ENCODE measurements at places on chromosomes 7 and 10.

DNA sequence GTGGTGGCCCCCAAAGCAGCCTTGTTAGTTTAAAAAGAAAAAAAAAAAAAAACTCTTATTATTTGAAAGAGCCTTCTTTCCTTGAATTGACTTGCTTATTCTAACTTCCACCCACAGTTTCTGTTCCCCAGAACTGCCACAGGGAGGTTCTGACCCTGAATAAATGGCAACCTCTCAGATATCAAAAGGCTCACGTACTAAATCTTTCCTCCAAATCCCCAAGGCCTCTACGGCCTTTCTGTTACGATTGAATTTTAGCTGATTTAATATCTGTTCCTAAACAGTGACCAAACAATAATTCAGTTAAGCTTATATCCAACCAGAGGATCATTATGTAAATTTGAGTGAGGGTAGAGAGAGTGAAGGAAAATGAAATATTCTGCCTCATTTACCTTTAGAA lies 482.8 kb downstream of the GFRA1 start:
- no peak for DNase-seq

DNA sequence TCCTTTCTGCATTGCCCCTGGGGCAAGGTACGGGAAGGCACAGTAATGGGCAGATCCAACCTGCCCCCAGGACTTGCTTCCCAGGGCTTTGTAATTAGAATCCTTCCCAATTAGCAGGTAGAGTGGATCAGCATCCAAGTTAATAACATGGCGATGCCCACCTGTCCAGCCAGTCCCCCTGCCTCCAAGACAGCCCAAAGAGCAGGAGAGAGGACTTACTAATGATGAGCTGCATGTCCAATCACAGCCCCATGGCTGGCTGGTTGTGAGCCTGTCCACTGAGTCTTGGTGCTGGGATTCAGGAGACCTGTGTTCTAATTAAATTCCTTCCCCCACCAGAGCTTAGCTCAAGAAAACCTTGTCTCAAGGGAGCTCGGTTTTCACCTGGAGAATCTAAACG lies 49.0 kb downstream of the RPS24 start:
- DNase-seq, result no peak

DNA sequence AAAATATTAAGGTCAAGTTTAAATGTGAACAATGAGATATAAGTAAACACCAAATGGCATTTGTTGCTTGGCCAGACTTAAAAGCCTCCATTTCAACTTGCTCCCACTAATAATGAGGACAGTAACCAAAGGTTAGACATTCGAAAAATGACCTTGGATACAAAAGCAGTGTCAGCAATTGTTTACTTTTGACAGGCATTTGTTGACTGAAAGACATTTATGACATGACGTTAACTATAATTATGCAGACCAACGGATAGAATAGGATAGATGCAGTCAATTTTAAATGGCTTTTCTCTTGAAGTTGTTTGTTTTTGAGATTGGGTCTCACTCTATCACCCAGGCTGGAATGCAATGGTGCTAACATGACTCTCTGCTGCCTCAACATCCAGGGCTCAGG lies 6.3 kb upstream of the WNT16 start:
- DNase-seq, result no peak

GRCh38 chr10:4201866-4202825 lies 417.1 kb upstream of the KLF6 start:
- DNase-seq, result peak; percentile 70

GRCh38 chr7:124940306-124940705 lies 10.7 kb upstream of the POT1 start:
- DNase-seq, result peak; percentile 19

DNA sequence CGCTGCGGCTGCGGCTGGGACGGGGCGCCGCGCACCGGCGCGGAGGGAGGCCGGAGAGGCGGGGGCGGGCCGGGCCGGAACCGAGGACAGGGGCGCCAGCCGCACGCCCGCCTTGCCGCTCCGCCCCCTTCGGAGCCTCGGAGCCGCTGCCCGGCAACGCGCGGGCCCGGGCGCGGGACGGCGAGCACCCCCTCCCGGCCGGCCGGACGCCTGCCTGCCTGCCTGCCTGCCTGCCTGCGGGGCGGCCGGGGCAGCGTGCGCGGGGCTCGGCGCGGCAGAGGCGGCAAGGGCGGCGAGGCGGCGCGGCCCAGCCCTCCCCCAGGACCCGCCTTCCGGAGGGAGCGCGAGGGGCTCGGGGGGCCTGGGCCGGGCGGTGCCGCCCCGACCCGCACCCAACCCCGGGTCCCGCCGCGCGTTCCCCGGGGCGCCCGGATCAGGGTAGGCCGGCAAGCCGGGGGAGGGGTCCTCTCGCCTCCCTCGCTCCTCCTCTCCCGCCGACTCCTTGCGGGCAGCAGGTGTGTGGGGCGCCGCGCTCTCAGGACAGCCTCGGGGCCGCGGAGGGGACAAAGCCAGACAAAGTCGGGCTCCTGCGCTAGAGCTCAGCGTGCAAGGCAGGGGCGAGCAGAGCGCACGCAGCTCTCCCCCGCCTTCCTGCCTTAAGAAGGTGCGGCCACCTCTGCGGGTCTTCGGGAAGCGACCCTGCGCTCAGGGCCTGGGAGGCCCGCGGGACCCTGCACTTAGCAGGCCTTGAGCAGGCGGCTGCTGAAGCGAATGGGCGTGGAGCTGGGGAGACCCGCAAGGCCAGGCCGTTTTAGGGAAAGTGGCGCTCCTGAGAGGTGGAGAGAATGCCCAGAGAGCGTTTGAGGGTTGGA lies at the start of gene KIAA1549:
Gene KIAA1549, minus strand, starts transcription at position 58 of the 872 bp plus-strand sequence. CDS start 120 bp downstream, outside the sequence.
- peak; percentile 89 for DNase-seq

DNA sequence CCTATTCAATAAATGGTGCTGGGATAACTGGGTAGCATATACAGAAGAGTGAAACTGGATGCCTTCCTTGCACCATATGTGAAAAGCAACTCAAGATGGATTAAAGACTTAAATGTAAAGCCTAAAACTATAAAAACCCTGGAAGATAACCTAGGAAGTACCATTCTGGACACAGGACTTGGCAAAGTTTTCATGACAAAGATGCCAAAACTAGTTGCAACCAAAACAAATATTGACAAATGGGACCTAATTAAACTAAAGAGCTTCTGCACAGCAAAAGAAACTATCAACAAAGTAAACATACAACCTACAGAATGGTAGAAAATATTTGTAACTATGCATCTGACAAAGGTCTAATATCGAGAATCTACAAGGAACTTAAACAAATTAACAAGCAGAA lies 129.1 kb upstream of the CTBP2 start:
- DNase-seq, result no peak

- peak; percentile 40 for DNase-seq
These were observed 148.9 kb downstream of the ARID5B start for GRCh38 chr10:62050346-62050892.

DNA sequence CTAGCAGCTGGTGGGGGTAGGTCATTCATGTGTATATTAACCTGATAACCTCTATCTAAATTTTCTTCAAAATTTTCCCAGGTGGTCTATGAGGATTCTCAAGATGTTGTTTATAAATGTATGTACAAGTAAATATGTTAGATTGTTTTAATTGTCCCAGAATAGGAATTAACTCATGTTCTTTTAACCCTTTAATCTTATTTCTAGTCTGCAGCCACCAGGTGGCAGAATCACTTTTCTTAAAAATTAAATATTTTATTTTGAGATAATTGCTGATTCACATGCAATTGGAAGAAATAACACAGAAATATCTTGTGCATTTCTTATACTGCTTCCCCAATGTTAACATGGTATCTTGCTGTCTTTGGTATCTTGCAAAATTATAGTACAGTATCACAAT lies 589.5 kb downstream of the ARL4A start:
- peak; percentile 19 for DNase-seq

DNA sequence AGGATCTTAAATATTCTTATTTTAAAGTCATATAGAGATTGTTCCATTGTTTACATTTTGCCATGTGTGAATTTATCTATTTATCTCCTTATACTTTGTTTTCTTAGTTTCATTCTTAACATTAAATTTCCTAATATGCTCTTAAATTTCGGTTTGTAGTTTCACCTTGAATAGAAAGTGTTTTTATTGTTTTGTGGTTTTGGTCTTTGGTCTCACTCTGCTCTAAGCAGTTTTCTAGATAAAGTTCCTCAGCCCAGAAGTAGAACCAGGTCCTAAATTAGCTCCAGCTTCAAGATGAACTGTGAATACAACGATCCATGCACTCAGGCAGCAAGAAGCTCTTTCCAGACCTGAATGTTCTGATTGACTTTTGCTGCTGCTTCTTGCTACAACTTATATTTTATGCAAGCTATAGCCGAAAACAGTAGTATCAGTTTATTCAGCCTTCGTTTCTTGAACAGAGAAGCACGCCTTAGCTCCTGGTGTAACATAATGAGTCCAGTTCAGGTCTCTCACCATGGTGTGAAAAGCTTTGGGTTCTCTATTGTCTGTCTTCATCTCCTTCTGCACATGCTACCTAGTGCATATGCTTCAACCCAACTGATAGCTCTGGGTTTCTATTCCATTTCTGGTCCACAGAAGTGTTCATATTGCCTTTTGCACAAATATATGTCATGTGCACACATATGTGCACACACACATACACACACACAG lies 95.3 kb downstream of the SEM1 start:
- no peak for DNase-seq

GRCh38 chr10:131399981-131400380 lies 88.5 kb upstream of the TCERG1L start:
- no peak for DNase-seq

GRCh38 chr7:151380199-151381097 lies 29.4 kb downstream of the WDR86 start:
- no peak for DNase-seq

DNA sequence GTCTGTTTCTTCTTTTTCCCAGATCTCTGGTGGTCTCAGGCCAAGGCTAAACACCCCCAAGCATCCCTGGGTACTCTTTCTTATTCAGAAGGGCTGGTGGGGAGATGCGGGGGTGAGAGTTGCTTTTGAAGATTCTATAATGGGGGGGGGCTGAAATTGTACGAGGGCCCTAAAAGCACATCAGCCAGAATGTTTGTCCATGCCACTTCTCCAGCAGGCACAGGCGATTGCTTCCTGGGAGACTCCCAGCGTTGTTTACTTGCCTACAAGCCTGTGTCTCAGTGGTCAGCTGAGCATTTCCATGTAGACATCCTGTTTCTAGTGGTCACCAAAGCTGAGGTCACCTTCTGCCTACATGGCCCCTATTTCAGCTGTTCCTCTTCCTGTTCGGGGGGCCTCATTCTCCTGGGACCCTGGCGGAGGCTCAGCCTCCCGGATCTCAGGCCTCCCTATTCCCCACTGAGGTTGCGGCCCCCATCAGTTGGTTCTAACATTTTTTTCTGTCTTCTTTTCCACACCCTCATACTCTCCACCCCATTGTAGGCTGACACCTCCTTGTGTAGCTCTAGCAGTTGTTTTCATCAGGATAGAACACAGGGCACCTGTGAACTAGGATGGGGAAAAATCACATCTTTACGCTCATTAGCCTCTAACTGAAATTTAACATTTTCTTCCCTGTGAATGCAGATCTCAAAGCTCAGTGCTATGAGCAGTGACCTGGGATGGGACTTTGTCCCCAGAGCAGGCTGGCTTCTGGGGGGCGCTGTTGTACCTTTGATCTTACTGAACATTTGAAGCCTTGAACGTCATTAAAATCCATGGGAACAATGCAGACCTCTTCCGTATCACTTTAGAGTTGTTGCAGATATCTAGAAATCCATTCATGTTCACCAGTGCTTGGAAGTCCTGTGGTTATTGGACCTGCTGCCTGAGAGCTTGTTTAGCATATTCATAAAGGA lies 286.5 kb downstream of the GLRX3 start:
- no peak for DNase-seq

DNA sequence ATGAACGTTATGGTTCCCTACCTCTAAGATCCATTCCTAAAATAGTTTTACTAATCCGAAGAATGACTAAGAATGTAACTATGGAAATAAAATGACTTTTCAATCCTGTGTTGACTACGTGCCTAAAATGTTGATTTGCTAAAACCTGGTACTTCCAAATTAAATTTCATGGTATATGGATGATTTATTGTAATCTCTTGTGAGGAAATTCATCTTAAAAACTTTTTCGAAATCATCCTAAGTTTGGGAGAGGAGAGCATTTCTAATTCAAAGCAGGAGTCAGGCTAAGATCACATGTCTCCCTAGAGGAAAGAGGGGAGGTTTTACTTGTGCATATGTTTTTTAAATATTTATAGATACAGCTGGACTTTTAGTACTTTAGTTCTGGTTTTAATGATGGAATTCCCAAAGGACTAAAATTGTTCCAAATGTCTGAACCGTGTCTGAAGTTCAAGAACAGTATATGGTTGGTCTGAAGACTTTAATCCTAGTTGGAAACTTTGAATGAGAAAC lies 483.9 kb downstream of the AUTS2 start:
- no peak for DNase-seq

DNA sequence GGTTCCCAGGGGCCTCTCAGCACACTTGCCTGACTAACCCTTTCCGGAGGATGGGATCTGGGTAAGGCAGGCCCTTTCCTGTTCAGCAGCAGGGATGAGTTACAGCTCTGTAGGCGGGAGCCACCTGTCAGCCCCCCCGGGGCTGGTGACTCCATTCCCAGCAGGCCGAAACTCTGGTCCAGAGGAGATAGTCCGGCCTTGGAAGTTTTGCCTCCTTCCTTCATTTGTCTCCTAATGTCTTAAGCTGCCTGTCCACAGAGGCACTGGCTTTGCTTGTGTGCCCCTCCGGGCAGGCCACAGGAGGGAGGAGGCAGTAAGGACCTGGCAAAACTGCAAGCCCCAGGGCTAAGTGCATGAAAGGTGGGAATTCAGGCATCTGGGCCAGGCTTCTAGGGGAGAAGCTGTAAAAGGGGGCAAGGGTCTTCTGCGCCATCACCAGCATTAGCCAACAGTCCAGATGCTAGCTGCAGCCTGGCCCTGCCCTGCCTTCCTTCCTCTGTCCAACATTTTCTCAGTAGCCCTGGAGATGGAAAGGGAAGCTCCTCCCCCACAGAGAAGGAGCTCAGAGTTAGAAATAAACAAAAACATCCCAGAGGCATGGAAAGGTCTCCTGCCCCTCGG lies 1.2 kb downstream of the ADIRF start:
- DNase-seq, result peak; percentile 89

Measured in GM23248 (cell line).